NCI-H2081 treated with DMSO at 0.1 percent for 48 hours (cell line): ENCODE measurements at places on chromosomes 13 and 19.
A peak's percentile ranks its signal among the peaks of the same experiment; 100 is the strongest.

GRCh38 chr19:13013649-13014048 is 18.4 kb downstream of the NFIX start:
- DNase-seq, result no peak

- no peak for DNase-seq
Observed at GRCh38 chr13:20411638-20412342, 113.9 kb downstream of the CRYL1 start.

GRCh38 chr19:45100846-45101252 is 7.9 kb downstream of the PPP1R37 start:
- no peak for DNase-seq

DNA sequence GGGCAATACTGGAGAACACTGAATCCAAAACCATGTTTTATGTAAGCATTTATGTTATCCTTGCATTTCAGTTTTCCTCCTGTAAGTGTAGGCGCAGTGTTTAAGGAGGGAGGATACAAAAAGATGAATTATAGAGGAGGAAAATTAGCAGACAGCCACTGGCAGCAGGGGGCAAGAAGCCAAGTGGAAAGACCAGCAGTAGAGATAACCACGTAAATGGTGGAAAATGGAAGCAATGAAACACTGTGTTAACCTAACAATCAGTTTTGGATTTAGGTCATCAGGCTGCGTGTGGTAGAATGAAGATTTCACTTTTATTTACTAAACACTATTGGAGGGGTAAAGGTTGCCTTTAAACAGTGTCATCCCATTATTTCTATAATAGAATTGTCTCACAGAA is 447.3 kb downstream of the GPC6 start:
- DNase-seq, result no peak

DNA sequence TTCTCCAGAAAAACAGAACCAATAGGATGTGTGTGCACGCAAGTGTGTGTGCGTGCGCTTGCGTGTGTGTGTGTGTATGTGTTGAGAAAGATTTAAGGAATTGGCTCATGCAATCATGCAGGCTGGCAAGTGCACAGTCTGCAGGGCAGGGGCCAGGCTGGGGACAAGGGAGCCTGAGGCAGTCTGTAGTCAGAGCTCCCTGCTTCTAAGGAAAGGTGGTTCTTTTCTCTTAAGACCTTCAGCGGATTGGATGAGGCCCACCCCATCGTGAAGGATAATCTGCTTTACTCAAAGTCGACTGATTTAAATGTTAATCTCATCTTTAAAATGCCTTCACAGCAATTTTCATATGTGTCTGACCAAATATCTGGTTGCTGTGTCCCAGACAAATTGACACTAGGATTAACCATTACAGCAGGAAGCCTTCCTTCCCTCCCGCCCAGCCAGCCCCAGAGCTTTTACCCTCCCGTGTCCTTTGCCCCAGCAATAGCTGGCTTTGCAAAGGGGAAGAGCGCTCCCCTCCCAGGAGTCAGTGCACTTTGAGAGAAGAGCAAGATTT is 15.0 kb upstream of the NAXD start:
- DNase-seq, result no peak

DNA sequence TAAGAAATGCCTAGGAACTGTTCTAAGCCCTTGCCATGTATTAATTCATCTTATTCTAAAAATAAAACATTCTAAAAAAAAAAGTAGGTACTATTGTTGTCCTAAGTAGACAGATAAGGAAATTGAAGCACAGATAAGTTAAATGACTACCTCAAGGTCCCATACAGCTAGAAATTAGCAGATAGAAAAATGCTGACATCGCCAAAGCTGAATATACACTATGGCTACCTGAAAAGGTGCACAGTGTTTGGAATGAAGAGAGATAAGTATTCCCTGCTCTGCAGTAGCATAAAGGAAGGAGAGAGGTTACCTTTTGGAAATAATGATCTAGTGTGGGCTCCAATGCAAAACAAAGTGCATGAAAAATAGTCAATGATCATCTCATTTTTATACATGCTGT is 65.3 kb downstream of the DCT start:
- DNase-seq, result no peak

DNA sequence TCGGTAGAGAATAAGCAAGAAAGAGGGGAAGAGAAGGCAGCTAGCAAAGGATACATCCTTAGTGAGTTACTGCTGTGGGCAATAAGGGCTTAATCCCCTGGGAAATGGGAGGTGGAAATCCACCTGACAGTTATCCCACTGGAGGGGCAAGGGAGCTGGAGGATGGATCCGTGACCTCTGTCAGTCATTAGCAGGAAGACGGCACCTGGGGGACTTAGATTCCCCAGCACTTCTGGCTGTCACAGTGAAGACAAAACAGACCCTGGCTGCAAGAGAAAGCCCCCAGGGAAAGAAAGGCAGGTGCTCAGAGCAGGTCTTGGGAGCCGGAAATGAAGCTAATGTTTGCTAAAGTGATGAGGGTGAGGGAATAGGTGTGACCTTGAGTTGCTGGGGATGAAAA is 70.4 kb upstream of the MRI1 start:
- no peak for DNase-seq

DNA sequence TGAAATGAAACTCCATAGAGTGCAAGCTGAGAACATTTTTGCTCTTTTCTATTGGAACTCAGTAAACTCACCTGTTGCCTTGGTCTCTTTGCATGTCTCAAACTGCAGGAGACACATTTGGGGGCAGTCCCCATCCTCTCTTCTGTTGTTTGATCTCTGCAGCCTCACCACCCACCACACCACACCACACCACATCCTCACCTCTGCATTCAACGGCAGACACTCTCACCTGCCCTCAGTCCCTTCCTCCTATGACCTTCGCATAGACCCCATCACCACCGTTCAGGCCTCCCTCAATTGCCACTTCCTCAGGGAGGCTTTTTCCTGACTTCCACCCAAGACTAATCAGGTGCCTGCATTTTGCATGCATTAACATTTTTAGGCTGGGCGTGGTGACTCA is 14.4 kb upstream of the TPM4 start:
- no peak for DNase-seq

DNA sequence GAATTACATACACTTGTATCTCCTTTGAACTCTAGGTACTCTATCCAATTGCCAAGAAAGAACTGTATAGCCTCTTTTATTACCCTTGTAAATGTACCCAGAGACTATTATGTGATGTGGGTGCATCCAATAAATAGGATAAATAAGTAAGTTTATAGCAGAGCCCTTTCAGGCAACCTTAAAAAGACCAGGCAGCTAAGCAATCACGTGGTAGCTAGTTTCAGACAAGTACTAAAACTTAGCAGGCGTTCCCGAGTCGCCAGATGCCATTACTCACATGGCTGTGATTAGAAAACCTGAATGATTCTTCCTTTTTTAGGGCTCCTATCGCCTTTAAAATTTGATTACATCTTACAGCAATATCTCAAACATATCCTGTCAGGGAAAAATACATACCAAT is 1303.0 kb downstream of the EFNB2 start:
- DNase-seq, result no peak

GRCh38 chr19:18967358-18968146 is 26.5 kb upstream of the HOMER3 start:
- no peak for DNase-seq

GRCh38 chr13:25153736-25154135 is 18.4 kb downstream of the AMER2 start:
- no peak for DNase-seq

GRCh38 chr13:114110091-114110829 is 22.2 kb downstream of the RASA3 start:
- no peak for DNase-seq

GRCh38 chr19:42401365-42402303 is 11.5 kb upstream of the CNFN start:
- no peak for DNase-seq

- peak; percentile 40 for DNase-seq
Observed at GRCh38 chr19:11373166-11373884, 1.1 kb upstream of the SWSAP1 start.

- DNase-seq, result no peak
Observed at GRCh38 chr19:1243768-1244692, 2.5 kb downstream of the ATP5F1D start.

- DNase-seq, result no peak
Observed at GRCh38 chr19:4096049-4096892, 27.7 kb downstream of the MAP2K2 start.

DNA sequence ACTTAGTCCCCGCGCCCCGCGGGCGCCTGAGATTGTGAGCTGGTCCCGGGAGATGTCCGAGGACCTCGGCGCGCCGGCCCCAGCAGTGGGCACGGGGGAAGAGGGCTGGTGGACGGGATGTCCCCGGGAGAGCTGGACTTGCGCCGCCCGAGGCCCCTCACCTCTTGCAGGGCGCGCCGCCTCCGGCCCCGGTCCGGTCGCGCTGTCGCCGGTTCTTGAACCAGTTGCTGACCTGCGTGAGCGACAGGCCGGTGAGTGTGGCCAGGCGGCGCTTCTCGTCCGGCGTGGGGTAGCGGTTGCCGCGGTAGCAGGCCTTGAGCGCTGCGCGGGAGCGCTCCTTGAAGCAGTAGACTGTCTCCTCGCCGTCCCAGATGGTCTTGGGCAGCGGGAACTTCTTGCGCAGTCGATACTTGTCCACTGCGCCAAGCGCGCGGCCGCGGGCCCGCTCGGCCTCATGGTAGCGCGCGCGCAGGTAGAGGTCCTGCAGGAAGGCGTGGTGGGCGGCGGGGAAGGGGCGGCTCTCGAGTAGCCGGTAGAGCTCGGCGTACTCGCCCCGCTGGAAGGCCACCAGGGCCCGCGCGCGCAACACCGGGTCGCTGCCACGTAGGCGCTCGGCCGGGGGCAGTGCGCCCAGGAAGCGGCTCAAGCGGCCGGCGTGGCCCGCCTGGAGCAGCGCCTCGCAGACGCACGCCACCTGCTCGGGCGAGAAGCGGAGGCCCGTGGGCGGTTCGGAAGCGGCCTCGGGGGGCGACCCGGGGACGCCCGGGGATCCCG is 984 bp downstream of the SIX5 start:
- DNase-seq, result no peak

- DNase-seq, result no peak
Observed at GRCh38 chr13:59545007-59545406, 618.7 kb downstream of the DIAPH3 start.

DNA sequence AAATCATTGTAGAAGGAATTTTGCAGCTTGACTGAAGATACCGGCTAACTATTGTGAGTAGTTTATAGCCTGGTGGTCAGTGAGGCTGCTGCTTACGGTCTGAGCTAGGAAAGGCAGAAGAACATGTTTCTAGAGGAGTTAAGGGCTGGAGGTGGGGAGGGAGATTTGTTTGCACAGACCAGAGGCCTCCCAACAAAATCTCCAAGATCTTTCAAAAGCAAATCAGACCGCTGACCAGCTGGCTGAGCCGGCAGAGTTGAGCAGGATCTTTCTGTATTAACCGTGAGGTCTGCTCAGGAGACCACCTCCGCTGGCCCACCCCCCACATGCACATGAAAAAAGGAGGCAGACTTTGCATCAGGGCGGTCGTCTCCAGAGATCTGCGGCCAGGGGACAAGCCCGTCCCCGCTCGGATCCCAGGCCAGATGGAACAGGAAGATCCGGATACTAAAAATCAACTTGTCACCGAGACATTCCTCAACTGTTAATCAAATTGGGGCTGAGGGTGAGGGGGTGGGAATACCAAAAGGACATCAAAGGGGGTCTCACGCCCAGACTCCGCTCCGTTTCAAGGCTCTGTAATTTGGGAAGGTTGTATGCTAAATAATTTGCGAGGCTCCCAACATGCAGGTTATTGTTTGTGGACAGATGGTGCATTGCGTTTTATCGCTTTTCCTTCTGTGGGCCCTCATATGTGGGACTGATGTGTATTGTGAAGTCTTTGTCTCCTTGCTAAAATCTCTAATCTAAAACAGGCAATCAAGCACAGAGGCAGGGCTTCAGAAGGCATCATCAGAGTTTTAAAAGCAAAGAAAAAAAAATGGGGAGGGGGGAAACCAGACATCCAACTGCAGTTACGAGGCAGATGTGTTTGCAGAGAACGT is 319.0 kb downstream of the ZNF536 start:
- DNase-seq, result no peak

DNA sequence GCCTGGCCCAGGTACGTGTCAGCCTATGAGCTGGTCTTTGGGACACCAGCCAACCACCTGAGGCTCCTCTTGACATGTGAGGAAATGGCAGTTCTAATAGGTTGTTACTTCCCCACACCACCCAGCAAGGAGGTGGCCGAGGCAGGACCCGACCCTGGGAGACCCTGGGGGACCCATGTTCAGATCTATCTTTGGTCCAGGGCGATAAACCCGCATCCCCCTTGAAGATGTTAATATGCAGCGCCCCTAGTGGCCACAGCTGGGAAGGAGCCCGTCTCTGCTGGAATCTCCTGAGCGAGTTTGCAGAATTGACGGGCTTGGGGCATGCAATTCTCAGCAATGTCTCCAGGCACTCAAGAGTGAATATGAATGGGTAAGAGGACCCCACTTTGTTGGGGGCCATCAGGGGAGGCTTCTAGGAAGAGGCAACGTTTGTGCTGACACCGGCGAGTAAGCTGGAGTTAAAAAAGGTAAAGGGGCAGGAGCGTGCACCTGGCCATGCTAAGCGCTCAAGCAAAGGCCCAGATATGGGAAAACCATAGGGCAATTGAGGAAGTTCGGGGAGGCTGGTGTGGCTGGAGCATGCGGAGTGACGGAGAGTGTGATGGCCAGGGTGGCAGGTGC is 1.5 kb upstream of the MYO1F start:
- no peak for DNase-seq

DNA sequence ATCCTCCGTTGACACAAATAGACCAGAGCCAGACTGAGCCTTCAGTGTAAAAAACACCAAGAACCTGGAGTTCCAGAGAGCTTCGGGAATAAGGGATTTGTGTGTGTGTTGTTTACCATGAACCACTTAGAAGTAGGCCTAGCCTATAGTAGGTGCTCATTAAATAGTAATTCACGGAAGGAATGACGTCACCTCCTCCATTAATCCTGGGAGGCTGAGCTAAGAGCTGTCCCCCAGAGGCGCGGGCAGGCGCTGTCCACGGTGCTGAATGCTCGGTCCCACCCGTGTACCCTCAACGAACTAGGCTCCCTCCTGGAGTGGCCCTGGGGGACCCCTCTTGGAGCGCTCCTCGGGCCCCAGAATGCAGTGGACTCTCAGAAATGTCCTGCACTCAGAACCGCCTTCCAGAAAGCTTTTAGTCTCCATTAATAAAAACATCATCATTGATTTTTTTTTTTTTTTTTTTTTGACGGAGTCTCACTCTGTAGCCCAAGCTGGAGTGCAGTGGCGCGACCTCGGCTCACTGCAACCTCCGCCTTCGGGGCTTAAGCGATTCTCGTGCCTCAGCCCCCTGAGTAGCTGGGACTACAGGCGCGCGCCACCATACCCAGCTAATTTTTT is 6.5 kb downstream of the UNC13A start:
- DNase-seq, result no peak

DNA sequence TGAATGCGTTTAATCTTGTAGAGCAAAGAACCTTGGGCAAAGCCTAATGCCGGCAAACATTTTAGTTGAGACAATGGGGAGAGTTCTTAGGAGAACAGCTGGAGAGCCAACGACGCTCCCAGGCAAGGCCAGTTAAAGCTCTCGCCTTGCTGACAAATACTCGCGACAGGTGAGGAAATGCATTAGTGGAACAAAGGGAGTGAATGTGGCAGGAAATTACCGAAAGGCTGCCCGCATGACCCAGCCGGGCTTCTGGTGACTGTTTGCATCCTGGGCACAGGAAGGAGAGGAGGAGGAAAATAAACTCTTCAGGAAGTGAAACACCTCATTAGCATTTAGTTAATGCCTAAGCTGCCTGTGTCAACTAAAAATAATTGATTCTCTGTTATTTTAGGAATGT is 74.6 kb downstream of the SHISA2 start:
- peak; percentile 58 for DNase-seq

GRCh38 chr13:24660023-24660741 is 20.0 kb upstream of the ATP12A start:
- no peak for DNase-seq
